Stomach (tissue), 19 donors: ENCODE measurements at places on chromosomes 13 and 19. TPM values are rescaled to one million over a fixed set of nuclear protein-coding genes. Genes with fewer than 3 reads are reported as not detected.

PSPN gene
- total RNA-seq, result 2.0 TPM

ZNF112 gene
- total RNA-seq, result 1.2 TPM

SHD gene
- not detected for total RNA-seq

YJEFN3 gene
- total RNA-seq, result 1.8 TPM

MIPEP gene
- 1.2 TPM for total RNA-seq

DNA sequence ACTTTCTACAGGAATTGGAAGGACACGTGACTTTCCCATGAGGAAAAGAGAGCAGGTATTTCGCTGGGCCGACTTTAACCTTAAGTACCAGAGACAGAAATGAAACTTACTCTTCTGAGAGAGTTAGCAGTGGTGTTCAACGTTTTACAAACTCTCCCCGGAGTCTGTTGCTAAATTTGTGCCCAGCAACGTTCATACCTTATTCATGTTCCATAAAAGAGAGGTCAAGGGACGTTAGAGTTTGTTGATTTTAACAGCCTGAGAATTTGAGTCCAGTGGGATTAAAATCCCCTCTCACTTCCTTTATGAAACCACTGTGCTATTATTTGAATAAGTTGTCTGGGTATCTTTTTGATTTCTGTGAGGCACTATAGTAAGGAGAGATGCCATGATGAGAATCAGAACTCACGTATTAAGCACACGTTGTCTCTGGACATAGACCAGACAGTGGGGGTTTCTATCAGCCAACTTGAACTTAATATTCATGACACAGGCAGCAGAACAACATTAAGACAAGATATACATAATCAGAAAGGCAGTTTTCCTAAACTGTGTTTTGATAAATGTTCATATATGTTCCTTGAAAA, 33.4 kb downstream of the SPRY2 start:
- DNase-seq, result no peak
- no peaks in the 10 kb centered on the region for H3K27me3 ChIP-seq
- no peak overlapping the region for H3K27ac ChIP-seq
- no peaks in the 10 kb centered on the region for H3K36me3 ChIP-seq
- no peak overlapping the region for H3K4me3 ChIP-seq

DNA sequence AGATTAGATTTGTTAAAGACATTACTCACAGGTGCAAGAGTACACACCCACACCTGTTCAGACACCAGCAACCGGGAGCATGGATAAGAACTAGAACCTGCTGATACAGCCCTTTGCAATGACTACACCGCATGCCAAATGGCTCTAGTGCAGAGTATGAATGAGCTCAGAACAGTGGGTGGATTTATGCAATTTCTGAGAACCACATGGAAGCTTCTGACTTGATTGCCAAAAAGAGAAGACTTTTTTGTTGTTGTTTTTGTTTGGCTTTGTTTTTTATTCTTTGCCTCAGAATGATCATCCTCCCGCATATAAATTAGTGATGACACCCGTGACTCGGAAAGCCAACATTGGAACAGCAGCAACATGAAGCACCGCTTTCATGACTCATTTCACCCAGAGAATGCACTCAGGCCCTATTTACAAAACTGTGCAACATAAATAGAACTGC, 77.4 kb upstream of the LRCH1 start:
- no peak overlapping the region for H3K27ac ChIP-seq
- no peaks in the 10 kb centered on the region for H3K27me3 ChIP-seq
- no peak for DNase-seq
- H3K4me1 ChIP-seq, result no peaks in the 10 kb centered on the region
- no peak overlapping the region for H3K4me3 ChIP-seq

DNA sequence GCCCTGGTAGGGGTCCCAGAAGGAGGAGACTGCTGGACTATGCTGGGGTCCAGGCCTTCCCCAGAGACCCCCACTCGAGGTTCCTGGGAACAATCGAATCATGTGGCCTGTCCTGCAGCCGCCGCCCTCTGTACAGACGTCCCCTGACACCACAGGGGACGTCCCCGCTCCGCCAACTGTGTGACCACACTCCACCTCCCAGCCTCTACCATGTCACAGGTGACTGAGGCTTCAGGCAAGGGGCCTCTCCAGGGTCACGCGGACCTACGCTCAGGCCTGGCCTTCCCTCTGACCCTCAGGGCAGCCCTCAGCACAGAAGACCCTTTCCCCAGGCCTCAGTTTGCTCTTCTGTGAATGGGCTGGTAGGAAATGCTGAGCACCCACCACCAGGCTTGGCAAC, 13.1 kb upstream of the TMEM161A start:
- no peaks in the 10 kb centered on the region for H3K27me3 ChIP-seq
- no peak overlapping the region for H3K27ac ChIP-seq
- no peak overlapping the region for H3K4me3 ChIP-seq
- no peaks in the 10 kb centered on the region for H3K36me3 ChIP-seq
- no peaks in the 10 kb centered on the region for H3K4me1 ChIP-seq

- H3K4me3 ChIP-seq, result no peak overlapping the region
- no peaks in the 10 kb centered on the region for H3K4me1 ChIP-seq
- no peaks in the 10 kb centered on the region for H3K27me3 ChIP-seq
- no peak for DNase-seq
Observed at GRCh38 chr13:96431044-96431581, 341.2 kb downstream of the HS6ST3 start.

DNA sequence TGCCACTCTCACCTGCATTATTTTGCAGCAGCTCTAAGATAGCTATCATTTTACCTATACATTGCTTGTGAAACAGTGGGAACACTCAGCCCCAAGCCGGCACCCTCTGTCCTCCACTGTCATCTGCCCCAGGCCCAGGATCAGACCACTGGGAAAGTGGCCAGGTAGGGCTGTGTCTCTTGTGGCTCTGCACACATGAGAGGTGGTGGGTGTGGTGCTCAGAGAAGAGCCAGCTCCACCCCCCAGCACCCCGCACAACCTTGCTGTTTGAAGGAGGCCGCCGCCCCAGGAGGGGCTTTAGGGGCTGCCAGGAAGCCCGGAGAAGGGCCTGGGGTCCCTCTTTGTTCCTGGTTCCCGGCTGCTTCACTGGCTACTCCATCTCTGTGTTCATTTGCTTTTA, 26.6 kb downstream of the PPP1R37 start:
- no peaks in the 10 kb centered on the region for H3K27me3 ChIP-seq
- peaks cover 74% of the 10 kb centered on the region for H3K4me1 ChIP-seq
- no peak overlapping the region for H3K4me3 ChIP-seq
- peaks cover 10% of the 10 kb centered on the region for H3K36me3 ChIP-seq
- no peak overlapping the region for H3K27ac ChIP-seq

DNA sequence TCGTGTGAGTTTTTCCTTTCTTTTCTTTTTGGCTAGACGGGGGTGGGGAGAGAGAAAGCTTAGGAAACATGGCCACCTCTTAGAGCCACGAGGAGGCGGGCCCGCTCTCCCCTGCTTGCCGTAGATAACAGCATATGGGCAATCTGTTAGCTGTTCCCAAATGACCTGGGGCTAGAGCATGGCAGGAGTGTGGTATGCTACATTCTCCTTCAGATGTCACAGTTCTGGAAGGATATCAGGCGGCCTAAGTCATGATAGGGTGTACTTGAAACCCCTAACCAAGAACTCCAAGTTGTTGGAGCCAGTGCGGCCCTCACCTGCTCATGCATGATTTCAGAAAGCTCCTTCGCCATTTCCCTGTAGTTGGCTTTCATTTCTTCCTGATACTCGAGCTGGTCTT, 44.3 kb upstream of the SLC15A1 start:
- H3K27ac ChIP-seq, result no peak overlapping the region
- no peaks in the 10 kb centered on the region for H3K27me3 ChIP-seq
- peaks cover 79% of the 10 kb centered on the region for H3K36me3 ChIP-seq
- no peak for DNase-seq
- no peaks in the 10 kb centered on the region for H3K4me1 ChIP-seq
- no peak overlapping the region for H3K4me3 ChIP-seq

GRCh38 chr13:44300895-44301638, 72.6 kb upstream of the SERP2 start:
- H3K27me3 ChIP-seq, result no peaks in the 10 kb centered on the region
- H3K4me3 ChIP-seq, result no peak overlapping the region
- peak; percentile 66 for DNase-seq
- H3K4me1 ChIP-seq, result peaks cover 69% of the 10 kb centered on the region

DNA sequence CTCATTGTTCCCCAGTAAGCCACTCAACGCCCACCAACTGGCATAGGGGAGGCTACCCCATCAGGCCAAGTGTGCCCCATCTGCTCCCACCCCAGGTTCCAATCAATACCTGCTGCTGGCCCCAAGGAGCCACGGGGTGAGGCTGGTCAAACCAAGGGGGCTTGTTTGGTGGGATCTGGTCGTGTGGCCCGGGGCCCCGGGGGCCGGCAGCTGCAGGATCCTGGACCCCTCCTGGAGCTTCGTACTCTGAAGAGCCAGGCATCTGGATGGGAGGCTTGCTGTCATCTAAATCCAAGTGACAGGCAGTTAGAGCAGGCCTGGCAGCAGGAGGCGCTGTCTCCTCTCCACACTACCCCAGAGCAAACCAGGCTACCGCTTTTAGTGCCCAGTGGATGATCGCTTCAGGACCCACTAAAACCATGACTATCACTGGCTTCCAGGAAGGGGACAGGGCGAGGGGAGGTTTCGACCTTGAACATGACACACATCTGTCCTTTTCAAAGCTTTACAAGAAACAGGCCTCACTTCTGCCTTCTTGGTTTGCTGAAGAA, 14.2 kb downstream of the CHERP start:
- no peaks in the 10 kb centered on the region for H3K27me3 ChIP-seq
- H3K4me3 ChIP-seq, result no peak overlapping the region
- no peaks in the 10 kb centered on the region for H3K4me1 ChIP-seq
- H3K27ac ChIP-seq, result no peak overlapping the region
- H3K36me3 ChIP-seq, result peaks cover 100% of the 10 kb centered on the region

DNA sequence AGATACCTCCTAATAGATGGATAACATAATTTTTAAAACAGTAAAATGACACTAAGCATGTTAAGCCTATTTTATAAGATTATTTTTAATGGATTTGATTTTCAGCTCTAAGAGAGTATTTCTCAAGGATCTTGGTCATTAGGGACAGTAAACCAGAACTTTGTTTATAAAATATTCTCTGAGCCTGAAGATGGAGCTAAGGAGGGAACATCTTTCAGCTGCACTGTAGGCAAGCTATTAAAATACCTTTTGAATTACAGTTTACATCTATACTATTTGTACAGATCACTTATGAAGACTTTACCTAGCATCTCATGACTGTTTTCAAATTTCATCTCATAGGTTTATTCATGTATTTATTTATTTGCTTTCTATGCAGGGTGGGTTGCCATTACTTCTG, 345.3 kb downstream of the MYO16 start:
- H3K27me3 ChIP-seq, result no peaks in the 10 kb centered on the region
- H3K4me1 ChIP-seq, result no peaks in the 10 kb centered on the region
- no peak overlapping the region for H3K4me3 ChIP-seq
- H3K27ac ChIP-seq, result no peak overlapping the region
- H3K36me3 ChIP-seq, result no peaks in the 10 kb centered on the region

- peak within 1 kb of the TSS; percentile 35 for H3K4me3 ChIP-seq
- H3K27ac ChIP-seq, result peak within 1 kb of the TSS; percentile 49
- no peaks in the 10 kb centered on the region for H3K36me3 ChIP-seq
- H3K27me3 ChIP-seq, result peaks cover 6% of the 10 kb centered on the region
Observed at GRCh38 chr19:4559569-4559968, at the start of gene SEMA6B. Gene SEMA6B, minus strand, starts transcription at chr19:4559684. Its CDS starts 1,227 bp downstream, at chr19:4558457.

DNA sequence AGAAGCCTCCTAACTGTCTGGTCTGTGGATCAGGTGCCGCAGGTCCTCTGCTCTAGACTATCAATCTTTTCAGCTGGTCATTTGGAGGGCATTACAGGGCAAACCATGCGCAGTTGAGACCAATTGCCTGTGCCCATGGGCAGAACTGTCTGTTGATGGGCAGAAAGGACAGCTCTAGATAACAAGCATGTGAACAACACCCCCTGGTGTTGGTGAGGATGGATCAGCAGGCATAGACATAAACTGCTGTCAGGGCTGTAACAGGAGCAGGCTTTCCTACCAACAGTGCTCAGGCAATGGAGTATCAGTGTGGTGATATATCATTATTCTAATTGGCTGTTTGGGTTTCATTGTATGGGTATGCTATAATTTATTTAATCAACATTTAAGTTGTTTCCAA, 104.7 kb upstream of the KL start:
- DNase-seq, result peak; percentile 56
- H3K27ac ChIP-seq, result no peak overlapping the region
- H3K4me3 ChIP-seq, result no peak overlapping the region
- H3K4me1 ChIP-seq, result no peaks in the 10 kb centered on the region
- H3K36me3 ChIP-seq, result no peaks in the 10 kb centered on the region
- no peaks in the 10 kb centered on the region for H3K27me3 ChIP-seq

- peaks cover 8% of the 10 kb centered on the region for H3K4me1 ChIP-seq
- H3K4me3 ChIP-seq, result peak overlapping the region; percentile 26
- DNase-seq, result no peak
- no peaks in the 10 kb centered on the region for H3K36me3 ChIP-seq
- peak overlapping the region; percentile 35 for H3K27ac ChIP-seq
Observed at GRCh38 chr13:32310134-32310706, 4.9 kb downstream of the ZAR1L start.

- H3K27ac ChIP-seq, result no peak overlapping the region
- no peaks in the 10 kb centered on the region for H3K4me1 ChIP-seq
- no peaks in the 10 kb centered on the region for H3K36me3 ChIP-seq
- no peak for DNase-seq
- H3K27me3 ChIP-seq, result no peaks in the 10 kb centered on the region
- H3K4me3 ChIP-seq, result no peak overlapping the region
Observed at GRCh38 chr19:31066385-31066784, 282.9 kb downstream of the TSHZ3 start.

DNA sequence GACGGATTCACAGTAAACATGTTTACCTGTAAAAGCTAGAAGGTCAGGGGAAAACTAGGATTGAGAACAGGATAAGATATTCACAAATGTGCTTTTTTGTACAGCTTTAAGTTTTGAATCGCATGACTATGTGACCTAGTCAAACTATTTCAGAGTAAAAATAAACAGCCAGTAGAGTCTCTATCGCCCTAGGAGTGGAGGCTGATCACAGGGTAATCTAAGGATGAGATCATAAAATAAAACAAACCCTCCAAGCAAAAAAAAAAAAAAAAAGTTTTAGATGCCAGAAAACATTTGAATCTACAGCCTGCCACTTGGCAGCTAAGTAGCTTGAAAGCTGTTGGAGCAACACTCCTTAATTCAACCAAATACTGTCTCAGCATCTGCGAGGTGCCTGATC, 26.8 kb downstream of the ZNF350 start:
- DNase-seq, result no peak
- H3K36me3 ChIP-seq, result peaks cover 37% of the 10 kb centered on the region
- no peaks in the 10 kb centered on the region for H3K4me1 ChIP-seq
- no peak overlapping the region for H3K27ac ChIP-seq

- peaks cover 48% of the 10 kb centered on the region for H3K36me3 ChIP-seq
- no peak overlapping the region for H3K4me3 ChIP-seq
- no peak overlapping the region for H3K27ac ChIP-seq
- no peaks in the 10 kb centered on the region for H3K27me3 ChIP-seq
- H3K4me1 ChIP-seq, result no peaks in the 10 kb centered on the region
Observed at GRCh38 chr19:57506163-57506562, 6.4 kb downstream of the ZNF773 start.
